ENCODE measurements at places on chromosomes 4 and X. TPM values are rescaled to one million over a fixed set of nuclear protein-coding genes. Genes with fewer than 3 reads are reported as not detected.

GRCh38 chrX:73561801-73562200 lies 1.2 kb upstream of the CHIC1 start:
- H3K36me3 ChIP-seq: no peaks in the 10 kb centered on the region
- peak overlapping the region; percentile 96 for H3K4me3 ChIP-seq
- no peak overlapping the region for H3K27ac ChIP-seq
- peaks cover 9% of the 10 kb centered on the region for H3K4me1 ChIP-seq
- no peak for DNase-seq

DNA sequence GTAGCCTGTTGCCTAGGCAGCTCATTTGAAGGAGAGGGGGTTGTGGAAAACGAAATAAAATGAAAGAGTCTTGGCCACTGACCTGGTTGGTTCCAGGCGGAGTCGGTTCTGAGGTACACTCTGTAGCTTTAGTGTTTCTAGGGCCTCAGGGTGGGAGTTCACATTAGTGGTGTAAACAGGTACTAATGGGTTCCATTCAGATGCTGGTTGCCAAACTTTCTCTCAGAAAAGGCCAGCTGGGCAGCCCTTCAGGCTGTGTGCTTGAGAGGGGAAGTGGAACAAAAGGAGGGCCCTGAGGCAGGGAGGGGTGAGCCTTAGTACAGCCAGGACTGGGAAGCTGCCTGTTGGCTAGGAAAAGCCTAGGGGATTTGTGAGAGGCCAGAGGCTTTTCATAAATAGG lies 24.8 kb downstream of the NHSL2 start:
- no peaks in the 10 kb centered on the region for H3K27me3 ChIP-seq
- no peak overlapping the region for H3K4me3 ChIP-seq
- H3K4me1 ChIP-seq: peaks cover 9% of the 10 kb centered on the region
- no peak for DNase-seq
- no peaks in the 10 kb centered on the region for H3K36me3 ChIP-seq

DNA sequence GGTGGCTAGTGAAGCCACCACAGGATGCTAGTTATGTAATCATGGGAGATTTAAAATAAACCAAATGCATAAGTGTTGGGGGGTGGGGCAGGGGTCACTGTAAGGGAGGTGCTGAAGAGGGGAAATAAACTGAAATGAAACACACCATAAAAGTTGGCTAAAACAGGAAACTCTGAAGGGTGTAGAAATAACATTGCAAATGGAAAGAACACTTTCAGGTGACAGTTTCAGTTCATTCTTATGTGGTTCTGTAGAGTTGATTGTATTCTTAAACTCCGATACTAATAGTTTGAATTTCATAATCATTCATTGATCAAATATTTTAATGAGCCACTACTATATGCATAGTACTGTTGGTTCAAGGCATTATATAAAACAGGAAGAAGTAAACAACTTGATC lies 80.1 kb downstream of the HDAC8 start:
- peaks cover 16% of the 10 kb centered on the region for H3K36me3 ChIP-seq
- H3K4me3 ChIP-seq: no peak overlapping the region
- H3K27ac ChIP-seq: no peak overlapping the region
- H3K4me1 ChIP-seq: no peaks in the 10 kb centered on the region

DNA sequence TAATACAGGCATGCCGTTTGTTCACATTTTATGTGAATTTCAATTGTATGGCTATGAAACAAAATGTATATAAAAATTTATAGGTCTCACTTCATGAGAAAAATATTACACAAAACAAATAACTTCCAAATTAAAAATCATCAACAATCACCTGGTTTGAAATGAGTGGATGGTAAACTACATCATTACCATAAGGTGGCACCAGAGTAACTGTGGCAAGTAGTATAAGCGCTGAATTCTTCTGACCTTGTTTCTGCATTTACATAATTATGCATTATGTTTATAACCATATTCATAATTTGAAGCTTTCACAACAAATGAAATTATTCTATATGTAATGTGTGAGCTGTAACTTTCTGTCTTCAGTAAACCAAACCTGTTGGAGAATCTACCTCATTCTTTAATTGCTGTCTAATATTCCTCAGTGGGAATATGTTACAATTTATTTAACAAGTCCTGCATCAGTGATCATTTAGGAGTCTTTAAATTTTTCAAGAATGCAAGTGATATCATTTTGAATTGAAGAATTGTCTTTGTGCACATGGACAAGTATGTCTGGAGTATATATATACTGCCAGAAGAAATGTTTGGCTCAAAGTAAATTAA lies 55.2 kb downstream of the MMRN1 start:
- no peak for DNase-seq
- H3K36me3 ChIP-seq: no peaks in the 10 kb centered on the region
- H3K4me3 ChIP-seq: no peak overlapping the region

DNA sequence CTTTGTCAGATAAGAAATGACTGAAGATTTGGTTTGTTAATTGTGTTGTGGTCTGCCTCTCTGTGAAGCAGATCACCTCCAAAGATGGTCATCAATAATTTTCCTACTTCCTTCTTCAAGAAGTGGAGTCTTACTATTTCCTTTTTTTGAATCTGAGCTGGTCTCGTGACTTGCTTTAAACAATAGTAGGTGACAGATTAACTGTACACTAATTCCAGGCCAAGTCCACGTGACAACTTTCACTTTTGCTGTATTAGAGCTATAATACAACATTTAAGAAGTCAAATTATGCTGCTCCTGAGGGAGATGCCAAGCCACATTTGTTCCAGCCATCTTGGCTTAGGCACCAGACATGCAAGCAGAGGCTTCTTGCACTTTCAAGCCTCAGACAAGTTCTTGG lies 393.8 kb upstream of the GRID2 start:
- H3K4me1 ChIP-seq: no peaks in the 10 kb centered on the region
- no peaks in the 10 kb centered on the region for H3K36me3 ChIP-seq
- H3K4me3 ChIP-seq: no peak overlapping the region
- H3K27me3 ChIP-seq: no peaks in the 10 kb centered on the region

DNA sequence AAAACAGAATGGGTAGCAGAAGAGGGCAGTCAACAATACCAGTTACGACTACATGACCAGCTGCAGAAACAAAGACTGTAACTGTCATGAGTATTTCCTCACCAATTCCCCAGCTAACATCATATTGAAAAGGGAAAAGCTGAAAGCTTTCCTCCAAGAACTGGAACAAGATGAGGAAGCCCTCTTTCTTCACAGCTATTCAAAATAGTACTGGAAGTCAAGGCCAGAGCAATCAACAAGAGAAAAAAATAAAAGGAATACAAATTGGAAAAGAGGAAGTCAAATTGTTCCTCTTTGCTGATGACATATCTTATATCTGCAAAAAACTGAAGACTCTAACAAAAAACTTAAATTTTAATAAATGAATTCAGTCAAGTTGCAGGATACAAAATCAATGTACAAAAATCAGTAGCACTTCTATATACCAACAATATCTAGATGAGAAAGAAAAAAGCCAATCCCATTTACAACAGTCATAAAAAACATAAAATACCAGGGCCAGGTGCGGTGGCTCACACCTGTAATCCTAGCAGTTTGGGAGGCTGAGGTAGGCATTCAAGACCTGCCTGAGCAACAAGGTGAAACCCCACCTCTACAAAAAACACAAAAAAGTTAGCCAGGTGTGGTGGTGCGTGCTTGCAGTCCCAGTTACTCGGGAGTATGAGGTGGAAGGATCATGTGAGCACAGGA lies 125.4 kb downstream of the ATP8A1 start:
- no peak for DNase-seq
- no peak overlapping the region for H3K27ac ChIP-seq
- H3K27me3 ChIP-seq: peaks cover 2% of the 10 kb centered on the region
- H3K4me1 ChIP-seq: no peaks in the 10 kb centered on the region

DNA sequence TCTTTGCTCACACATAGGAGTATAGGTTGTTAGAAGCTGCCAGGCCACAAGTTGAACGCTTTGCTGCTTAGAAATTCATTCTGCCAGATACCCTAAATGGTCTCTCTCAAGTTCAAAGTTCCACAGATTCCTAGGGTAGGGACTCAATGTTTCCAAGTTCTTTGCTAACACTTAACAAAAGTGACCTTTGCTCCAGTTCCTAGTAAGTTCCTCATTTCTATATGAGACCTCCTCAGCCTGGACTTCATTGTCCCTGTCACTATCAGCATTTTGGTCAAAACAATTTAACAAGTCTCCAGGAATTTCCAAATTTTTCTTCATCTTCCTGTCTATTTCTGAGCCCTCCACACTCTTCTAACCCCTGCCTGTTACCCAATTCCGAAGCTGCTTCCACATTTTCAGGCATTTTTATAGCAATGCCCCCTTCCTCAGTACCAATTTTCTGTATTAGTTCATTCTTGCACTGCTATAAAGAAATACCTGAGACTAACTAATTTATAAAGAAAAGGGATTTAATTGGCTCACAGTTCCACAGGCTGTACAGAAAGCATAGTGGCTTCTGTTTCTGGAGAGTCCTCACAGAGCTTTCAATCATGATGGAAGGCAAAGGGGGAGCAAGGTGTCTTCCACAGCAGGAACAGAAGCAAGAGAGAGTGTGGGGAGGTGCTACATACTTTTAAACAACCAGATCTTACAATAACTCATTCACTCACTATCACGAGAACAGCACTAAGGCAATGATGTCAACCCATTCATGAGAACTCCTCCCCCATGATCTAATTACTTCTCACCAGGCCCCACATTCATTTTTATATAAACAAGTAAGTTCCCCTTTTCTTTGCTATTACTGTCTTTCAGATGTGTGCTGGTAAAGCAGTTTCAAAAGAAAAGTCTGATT lies 11.5 kb upstream of the TLR1 start:
- H3K4me3 ChIP-seq: no peak overlapping the region
- no peak for DNase-seq
- no peak overlapping the region for H3K27ac ChIP-seq
- H3K4me1 ChIP-seq: peaks cover 22% of the 10 kb centered on the region

DNA sequence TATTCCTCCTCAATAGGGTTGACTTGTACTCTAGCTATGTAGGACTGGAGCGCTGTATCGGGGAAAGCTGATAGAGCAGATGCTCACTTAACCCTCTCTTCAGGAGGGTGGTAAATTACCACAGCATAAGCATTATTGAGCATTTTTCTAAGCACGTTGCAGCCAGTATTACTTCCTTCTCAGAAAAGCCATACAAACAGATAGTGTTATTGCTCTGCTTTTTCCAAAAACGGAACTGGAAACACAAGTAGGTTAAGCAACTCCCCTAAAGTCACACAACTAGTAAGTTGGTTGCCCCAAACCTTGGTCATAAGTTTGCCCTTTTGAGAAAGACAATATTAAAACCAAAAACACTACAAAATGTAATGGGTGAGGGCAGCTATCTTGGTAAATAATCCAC lies 73.9 kb downstream of the REELD1 start:
- no peaks in the 10 kb centered on the region for H3K27me3 ChIP-seq
- no peaks in the 10 kb centered on the region for H3K4me1 ChIP-seq
- H3K36me3 ChIP-seq: no peaks in the 10 kb centered on the region

The SPANXA2 gene
- total RNA-seq: not detected

The ZCCHC12 gene
- total RNA-seq: 2.1 TPM
